ENCODE measurements at places on chromosomes 2 and 18.

- DNase-seq: no peak
Measured at GRCh38 chr2:216688731-216689340, 6.5 kb downstream of the IGFBP5 start.

DNA sequence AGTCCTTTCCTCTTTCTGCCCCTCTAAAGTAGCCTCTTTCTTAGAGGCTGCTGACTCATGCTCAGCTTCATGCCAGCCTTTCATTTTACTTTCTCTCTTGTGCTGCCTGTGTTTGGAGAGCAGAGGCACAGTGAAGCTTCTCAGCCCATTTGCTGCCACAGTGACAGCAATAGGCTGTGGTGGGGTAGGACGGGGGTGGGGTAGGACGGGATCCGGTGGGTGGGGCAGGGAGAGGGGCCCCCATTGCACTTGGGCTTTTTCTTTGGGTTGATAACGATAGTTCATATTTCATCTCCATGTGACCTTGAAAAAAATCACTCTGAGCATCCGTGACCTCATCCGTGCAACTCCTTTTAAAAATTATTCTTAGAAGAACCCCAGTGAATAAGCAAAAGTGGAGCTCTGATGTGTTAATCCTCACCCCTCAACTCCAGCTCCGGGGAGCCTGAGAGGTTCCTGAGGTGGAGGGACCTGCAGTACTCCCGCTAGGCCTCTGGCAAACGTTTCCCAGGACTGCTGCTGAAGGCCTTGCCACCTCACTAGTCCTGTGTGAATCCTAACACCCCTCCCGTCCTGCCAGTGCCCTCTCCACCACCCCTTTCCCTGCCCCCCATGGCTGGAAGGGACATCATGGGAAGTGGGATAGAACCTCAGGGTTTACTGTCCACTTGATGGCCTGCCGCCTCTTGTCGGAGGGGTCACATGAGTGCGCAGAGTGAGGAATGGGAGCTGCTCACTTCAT lies 70.8 kb downstream of the INPP4A start:
- no peak for DNase-seq

GRCh38 chr2:215728504-215729065 lies 284.8 kb downstream of the MREG start:
- DNase-seq: no peak

- no peak for DNase-seq
Measured at GRCh38 chr18:23712445-23712844, 23.2 kb downstream of the LAMA3 start.

GRCh38 chr2:58006256-58006951 lies 40.2 kb upstream of the VRK2 start:
- no peak for DNase-seq

DNA sequence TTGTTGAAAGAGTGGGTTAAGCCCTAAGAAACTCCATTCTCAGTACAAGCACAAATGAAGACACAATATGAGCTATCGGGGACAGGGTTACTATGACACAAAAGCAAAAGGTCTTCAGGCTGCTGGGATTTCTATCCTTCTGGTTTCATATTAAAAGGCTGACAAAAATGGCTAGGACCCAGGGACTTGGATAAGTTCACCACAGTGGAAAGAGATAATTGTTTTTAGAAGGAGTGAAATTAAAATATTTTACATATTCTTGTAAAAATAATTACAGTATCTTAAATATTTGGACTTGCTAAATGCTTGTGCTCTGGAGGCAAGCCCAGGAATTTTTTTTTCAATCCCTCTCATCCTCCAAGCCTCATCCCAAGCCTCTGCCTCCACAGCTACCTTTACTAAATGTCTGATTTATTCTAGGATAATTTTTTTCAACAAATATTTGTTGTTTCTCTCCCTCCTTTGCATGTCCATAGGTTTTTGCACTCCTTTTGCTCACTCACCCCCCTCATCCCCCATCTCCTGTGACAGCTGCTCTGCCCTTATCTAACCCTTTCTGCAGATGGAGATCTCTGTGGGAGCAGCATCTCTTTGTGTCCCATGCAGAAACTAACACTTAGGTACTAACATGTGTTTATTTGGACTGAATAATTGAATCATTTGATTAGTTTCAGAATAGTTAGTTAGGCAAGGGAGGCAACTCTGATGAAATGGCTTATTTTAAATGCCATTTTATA lies 47.8 kb upstream of the NABP1 start:
- no peak for DNase-seq
